D721Med (cell line): ENCODE measurements at places on chromosomes 1 and 21.

DNA sequence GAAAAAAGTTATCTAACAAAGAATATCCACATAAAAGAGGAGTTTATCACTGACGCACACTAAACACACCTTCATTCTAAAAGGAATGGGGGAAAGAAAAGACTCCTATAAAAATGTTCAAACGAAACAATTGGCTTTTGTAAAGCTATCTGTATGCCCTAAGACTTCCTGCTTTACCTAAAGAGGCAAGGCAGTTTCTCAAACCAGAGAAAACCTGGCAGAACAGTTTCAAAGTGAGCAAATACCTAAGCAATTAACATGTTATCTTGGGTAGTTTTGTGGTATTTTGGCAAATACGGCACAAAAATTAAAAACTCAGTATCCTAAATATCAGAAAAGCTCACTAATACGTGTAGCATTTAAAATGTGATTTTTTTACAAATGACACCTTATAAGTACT is 1.9 kb downstream of the PUM1 start:
- no peak for DNase-seq

DNA sequence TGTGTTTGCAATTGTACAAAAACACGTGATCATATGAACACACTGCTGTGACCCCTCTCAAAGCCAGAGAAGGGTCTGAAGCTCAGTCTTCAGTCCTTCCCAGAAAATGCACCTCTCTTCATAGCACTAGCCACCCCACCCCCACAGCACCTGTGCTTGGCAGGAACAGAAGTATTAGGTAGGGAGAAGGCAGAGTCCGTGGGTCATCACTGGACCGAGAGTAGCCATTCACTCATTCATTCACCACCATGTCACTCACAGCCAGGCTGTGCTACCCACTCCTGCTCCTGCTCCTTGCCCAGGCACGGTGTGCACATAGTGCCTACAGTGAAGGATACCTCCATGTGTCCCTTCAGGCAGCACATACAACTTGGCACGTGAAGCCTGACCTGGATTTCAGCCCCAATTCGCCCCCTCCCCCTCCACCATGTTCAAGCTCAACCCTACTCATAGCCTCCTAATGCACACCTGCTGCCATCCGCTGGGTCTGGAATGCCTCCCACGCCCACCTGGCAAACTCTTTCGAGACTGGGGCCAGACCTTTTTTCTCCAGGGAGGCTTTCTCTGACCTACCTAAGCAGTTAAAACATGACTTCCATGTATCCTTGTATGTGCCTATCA is 81.9 kb upstream of the GALNT2 start:
- no peak for DNase-seq

DNA sequence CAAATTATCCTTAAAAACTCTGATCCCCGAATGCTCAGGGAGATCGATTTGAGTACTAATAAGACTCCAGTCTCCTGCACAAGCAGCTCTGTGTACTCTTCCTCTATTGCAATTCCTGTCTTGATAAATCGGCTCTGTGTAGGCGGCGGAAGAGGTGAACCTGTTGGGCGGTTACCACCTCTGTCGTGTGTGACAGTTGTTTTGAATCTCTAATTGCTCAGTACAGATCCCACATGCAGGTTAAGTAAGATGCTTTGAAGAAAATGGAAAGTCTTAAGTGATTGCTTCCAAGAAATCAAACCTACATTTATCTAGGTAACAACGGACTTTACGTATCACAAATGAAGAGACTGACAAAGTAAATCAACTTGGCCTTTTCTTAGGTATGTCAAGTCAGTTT is 35.5 kb downstream of the COA6 start:
- DNase-seq: no peak

DNA sequence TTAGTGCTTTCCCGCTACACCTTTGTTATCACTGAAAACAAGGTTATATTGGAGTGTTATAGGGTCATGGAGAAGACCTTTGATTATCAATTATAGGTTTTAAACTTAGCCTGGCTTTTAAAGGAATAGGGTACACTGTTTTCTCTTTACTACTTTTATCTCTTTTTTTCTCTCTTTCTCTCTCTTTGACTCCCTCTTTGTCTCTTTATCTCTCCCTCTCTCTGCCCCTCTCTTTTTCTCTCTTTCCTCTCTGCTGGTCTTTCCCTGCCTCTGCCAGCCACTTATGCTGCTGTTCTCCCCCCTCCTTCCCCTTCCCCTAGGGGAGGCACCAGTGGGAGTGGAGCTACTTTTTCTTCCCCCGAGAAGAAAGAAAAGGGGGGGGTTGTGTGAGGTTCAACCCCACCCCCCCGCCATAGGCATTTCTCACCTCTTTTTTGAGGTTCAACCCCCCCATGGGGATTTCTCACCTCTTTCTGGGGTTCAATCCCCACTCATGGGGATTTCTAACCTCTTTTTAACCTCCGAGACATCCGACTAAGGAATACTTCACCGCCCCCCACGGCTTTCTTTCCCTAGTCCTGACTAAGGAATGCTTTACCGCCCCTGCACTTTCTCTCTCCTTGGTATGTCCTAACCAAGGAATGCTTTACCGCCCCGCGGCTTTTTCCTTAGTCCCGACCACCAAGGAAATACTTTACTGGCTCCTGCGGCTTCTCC is 17.2 kb upstream of the ZBTB8B start:
- DNase-seq: no peak

- no peak for DNase-seq
Measured at GRCh38 chr1:147757015-147757990, 3.1 kb downstream of the GJA5 start.

DNA sequence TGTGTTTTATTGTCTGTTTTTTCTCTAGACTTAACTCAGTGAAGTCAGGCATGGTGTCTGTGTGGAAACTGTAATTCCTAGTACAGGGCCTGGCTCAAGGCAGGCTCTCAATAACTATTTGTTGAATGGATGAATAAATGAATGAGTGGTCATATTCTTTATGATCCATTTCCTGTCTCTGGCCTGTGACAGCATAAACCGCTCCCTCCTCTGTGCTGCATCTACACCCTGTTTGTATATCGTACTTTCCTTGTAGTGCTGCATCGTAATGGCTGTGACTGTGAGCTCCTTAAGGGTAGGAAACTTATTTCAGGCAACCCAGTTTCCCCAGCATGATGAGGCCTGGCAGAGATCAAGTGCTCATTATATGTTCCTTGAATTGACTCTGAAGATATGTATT is 337.5 kb upstream of the USP24 start:
- no peak for DNase-seq

DNA sequence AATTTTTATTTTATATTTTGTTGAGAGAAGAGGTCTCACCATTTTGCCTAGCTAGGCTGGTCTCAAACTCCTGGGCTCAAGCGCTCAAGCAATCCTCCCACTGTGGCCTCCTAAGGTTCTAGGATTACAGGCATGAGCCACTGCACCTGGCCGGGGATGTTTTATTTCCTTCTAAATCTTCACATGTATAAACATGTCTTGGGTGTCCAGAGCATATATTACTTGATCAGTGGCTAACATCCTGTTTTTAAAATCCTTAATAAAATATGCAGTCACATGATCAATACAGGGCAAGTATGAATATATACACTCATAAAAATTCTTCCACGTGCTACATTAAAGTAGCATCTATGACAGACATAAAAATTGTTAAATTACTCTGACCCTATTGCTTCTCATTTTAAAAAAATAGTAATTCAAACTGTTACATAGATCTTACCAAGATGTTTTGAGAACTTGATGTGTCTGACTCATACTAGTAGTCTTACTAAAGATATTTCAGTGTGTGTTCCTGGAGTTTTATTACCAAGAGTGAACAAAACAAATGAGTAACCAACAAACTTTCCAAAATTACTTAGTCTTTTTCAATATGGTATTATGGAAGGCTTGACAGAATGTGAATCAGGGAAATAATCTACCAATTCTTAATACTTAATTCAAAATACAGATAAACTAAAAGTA is 222.5 kb downstream of the SLC45A1 start:
- no peak for DNase-seq

GRCh38 chr1:180424848-180425457 is 77.4 kb downstream of the ACBD6 start:
- peak; percentile 42 for DNase-seq

GRCh38 chr21:42262831-42263231 is 43.9 kb downstream of the ABCG1 start:
- no peak for DNase-seq

- DNase-seq: no peak
Measured at GRCh38 chr1:12448746-12449177, 169.2 kb downstream of the DHRS3 start.

DNA sequence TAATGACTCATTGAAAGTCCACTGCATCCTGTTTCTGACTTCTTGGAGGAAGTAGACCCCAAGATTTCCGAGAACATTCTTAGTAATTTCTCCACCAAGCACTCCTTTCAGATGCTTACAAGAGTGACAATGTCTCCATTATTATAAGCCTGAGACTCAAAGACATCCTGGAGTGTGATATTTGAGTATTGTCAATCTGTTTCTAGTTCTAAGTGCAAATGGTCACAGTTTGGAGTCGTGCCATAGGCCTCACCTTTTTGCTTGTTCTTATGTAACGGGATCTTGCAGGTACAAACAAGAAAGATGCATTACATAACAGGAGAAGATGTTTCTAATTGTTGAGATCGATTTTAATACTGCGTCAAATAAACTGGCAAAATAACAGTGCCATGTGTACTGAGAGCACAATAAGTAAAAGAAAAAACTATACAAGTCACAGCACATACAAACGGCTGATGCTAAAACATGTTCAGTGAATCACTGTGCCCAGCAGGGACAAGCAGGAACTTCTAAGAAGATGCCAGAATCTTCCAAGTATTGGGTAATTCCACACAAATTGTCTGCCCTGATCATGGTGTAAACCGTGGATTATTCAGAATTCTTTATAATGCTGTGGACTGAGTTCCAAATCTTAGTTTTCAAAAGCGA is 54.1 kb downstream of the CD2 start:
- no peak for DNase-seq

- no peak for DNase-seq
Measured at GRCh38 chr1:228666686-228667623, 68.3 kb upstream of the RHOU start.

GRCh38 chr1:219414250-219414649 is 198.7 kb downstream of the ZC3H11B start:
- no peak for DNase-seq

DNA sequence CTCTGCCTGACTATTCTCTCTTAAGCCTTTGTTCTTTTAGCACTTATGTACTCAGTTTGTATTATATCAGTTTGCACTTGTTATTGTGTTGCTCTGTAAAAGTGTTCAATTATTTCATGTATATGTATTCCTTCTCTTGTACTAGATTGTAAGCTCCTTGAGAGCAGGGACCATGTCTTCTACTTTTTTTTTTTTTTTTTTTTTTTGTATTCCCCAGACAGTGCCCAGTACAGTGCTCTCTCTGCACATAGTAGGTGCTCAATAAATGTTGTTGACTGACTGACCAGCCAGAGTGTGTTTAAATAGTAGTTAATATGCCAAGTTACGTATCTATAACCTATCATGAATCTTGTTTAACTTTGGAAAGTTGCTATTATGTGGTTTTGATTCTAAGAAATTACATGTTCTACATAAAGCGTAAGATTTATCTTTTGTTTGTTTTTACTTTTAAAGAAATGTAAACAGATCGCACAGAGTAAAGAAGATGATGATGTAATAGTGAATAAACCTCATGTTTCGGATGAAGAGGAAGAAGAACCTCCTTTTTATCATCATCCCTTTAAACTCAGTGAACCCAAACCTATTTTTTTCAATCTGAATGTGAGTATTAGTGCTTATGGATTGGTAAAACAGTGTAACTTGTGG is 16.1 kb downstream of the SON start:
- DNase-seq: no peak

DNA sequence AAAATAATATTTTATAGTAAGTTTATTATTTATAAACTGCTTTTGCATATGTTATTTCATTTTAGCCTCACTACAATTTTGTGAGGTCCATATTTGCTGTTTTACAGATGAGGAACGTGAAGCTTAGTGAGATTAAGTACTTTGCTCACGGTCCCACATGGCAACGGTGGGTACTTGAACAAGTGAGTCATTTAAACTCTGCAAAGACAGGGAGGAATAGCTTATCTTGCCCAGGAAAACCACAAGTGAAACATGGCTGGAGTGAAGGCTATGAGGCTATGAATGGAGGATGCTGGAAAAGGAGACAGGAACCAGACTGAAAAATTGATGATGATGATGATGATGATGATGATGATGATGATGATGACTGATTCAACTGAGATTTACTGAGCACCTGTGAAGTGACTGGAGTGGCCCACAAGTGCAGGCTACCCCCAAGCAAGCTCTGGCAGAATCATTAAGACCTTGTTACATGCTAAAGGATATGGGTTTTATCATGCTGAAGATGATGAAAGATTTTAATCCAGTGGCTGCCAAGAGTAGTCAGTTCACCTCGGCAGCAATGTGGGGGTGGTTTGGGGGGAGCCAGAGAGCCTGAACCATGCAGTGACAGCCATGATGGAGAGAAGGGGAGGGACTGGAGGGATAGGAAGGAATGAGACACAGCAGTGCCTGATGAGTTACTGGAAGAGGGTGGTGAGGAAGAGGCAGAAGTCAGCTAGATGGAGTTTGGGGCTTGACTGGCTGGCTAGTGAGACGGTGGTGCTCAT is 1.4 kb upstream of the ABCA4 start:
- no peak for DNase-seq

- no peak for DNase-seq
Measured at GRCh38 chr1:108557296-108557695, 2.6 kb upstream of the EEIG2 start.

GRCh38 chr1:89261926-89262515 is 10.6 kb downstream of the GBP5 start:
- DNase-seq: no peak
